ENCODE measurements at places on chromosomes 11 and 22.
A peak's percentile ranks its signal among the peaks of the same experiment; 100 is the strongest.

- DNase-seq, result no peak
These were observed 53.9 kb upstream of the PHOX2A start for GRCh38 chr11:72297828-72298227.

DNA sequence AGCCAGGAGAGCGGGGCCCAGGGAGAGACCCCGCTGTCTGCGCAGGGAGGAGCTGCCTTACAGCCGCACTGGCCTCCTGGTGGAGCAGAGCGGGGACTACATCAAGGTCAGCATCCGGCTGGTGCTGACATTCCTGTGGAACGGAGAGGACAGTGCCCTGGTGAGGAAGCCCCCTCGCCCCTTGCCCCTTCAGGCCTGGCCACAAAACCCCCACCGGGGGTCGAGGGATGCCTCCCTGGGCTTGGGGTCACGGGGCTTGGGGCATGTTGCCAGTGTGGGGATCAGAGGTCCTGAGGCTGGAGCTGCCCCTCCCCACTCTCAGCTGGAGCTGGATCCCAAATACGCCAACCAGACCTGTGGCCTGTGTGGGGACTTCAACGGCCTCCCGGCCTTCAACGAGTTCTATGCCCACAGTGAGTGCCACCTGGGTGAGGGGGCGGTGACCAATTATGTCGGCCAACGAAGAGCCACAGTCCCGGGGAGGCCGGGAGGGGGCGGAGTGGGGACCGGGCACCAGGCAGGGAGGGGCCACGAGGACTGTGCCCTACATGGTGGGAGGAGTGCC is 4.2 kb downstream of the MUC5B start:
- DNase-seq, result no peak

DNA sequence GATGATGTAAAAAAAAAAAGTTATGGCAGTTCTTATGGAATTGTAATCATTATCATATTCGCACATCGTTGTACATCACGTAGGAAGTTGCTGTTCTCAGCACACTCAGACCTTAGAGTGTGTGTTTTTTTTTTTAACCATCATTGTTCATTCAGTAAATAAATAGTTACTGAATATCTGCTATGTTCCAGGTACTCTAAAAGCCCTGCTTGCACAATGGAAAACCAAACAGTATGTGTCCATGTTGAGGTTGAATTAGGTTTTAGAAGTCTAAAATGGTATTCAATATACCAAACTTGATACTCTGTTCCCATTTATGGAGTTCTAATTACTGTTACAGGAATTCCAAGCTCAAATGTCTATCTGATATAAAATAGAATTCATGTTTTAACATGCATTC is 41.2 kb downstream of the PDHX start:
- no peak for DNase-seq

DNA sequence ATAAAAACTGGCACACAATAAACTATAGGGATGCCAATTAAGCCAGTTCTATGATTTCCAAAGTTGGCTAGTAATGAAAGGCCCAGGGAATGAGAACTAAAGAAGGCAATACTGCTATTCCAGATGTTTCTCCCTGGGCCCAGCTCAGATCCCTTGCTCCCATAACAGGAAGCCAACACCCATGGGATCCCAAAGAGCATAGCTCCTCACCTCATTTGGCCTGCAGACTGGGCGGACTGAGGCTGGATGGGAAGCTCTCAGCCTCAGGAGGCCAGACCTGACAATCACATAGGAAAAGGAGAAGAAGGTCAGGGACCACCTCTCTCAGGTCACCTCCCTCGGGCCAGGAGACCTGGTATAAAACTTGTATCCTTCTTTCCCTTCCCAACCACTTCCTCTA is 5.3 kb downstream of the TBC1D10A start:
- DNase-seq, result no peak

- DNase-seq, result no peak
These were observed 786 bp downstream of the CAPN1 start for GRCh38 chr11:65182258-65183170.

- DNase-seq, result no peak
These were observed 44.8 kb upstream of the CADM1 start for GRCh38 chr11:115548878-115549528.

- DNase-seq, result peak; percentile 60
These were observed 743 bp downstream of the USP47 start for GRCh38 chr11:11842421-11843008.

GRCh38 chr22:20663137-20663828 is 110.6 kb upstream of the SERPIND1 start:
- no peak for DNase-seq

DNA sequence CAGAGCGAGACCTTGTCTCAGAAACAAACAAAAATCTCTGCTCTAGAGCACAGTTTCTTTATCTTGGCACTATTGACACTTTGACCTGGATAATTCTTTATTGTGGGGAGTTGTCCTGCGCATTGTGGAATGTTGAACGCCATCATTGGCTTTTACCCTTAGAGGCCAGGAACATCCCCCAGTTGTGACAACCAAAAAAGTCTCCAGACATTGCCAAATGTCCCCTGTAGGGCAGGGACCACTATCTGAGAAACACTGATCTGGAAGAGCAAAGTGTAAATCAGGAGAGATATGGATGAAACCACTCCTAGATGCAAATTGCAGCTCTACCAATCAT is 4.8 kb upstream of the NF2 start:
- no peak for DNase-seq

- no peak for DNase-seq
These were observed 352.0 kb upstream of the MPPED2 start for GRCh38 chr11:30938171-30938570.

GRCh38 chr11:132519241-132519815 is 1013.0 kb downstream of the OPCML start:
- peak; percentile 42 for DNase-seq

GRCh38 chr22:42725606-42726355 is 5.1 kb upstream of the A4GALT start:
- no peak for DNase-seq

- no peak for DNase-seq
These were observed 77.7 kb upstream of the B3GAT1 start for GRCh38 chr11:134489728-134490127.

DNA sequence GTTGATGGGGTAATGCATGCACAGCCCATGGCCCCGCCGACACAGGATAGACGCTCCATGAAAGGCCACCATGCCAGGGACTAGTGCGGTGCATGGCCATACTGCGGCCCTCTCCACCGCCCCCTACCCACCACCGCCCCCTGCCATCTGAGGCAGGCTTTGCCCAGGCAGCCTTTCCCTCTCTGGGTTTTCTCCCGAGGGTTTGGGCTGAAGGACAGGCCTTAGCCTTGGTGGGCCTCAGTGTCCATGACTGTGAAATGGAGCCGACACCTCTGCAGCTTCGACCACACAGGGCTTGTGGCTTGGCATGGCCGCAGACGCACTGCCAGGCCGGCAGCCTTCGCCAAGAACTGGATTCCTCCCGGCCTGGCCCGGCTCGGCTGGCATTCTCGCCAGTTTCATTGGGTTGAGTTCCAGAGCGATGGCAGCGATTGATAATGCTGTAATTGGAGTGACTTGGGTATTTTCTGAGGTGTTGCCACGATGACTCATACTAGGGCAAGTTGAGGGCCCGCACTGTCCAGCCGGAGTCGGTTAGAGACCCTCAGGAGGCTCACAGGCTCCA is 111.3 kb downstream of the WNT7B start:
- no peak for DNase-seq

DNA sequence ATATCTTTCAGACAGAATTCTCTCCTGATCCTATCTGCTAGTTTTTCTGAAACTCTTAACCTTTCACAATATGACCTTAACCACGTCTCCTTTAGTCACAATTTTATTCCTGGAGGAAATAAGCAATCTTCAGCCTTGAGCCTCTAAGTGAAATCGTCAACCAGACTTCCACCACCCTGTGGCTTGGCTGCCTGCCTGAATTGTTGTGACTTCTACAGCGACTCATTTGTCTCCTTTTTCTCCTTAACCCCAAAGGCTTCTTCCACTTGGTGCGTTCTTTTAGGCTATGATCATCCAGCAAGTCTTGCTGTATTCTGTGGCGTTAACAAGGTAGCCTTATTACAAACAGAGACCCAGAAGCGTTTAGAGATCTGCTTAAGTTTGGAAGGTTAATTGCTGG is 535.1 kb upstream of the ARHGAP42 start:
- DNase-seq, result no peak

GRCh38 chr22:28043266-28043665 is 124.2 kb upstream of the PITPNB start:
- DNase-seq, result peak; percentile 43

- no peak for DNase-seq
These were observed 20.8 kb downstream of the DGCR6L start for GRCh38 chr22:20298803-20299745.

GRCh38 chr11:99246199-99246598 is 225.4 kb downstream of the CNTN5 start:
- no peak for DNase-seq

GRCh38 chr11:31879681-31880080 is 68.6 kb upstream of the PAX6 start:
- DNase-seq, result no peak

DNA sequence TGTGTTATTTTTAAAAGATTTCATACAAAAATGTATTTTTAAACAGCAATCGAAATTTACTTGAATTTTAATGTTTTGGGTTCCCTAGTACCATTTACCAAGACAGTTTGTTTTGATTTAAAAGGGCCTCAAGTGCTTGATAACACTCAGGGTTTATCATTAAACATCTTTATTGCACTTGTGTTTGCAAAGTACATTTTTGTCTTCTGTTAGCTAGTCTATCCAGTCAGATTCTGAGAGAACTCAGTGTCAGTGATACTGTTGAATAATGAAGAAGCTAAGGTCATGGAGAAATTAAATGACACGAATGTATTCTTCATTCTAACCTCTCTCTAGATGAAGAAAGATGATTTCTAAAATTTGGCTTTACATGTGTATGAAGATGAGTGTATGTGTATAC is 12.7 kb upstream of the SESN3 start:
- no peak for DNase-seq

DNA sequence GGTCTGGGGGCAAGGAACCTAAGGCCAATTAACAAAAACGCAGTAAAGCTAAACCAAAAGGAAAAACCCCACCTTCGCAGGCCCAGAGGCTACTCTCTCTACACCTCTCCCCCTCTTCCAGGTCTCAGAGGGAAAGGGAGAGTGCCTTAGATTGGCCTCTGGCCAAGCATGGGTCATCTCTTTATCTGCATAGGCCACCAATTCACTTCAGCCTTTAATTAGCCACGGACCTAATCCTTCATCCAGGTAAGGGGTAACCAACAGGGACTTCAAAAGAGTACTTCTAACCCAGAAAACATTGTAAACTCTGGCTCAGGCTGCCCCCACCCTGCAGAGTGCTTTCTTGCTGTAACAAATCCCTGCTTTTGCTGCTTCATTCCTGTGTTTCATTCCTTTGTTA is 9.4 kb downstream of the VSTM5 start:
- DNase-seq, result no peak

GRCh38 chr11:102306048-102306597 is 11.2 kb upstream of the BIRC3 start:
- DNase-seq, result no peak

Data from GM04504 (cell line).